ENCODE measurements at places on chromosomes 3 and 15.

GRCh38 chr3:126746395-126747177 lies 42.5 kb downstream of the CHCHD6 start:
- no peak for DNase-seq

GRCh38 chr15:62637574-62637897 lies 405.0 kb upstream of the TPM1 start:
- DNase-seq = no peak

GRCh38 chr3:149450281-149450680 lies 24.2 kb upstream of the TM4SF4 start:
- DNase-seq = no peak

DNA sequence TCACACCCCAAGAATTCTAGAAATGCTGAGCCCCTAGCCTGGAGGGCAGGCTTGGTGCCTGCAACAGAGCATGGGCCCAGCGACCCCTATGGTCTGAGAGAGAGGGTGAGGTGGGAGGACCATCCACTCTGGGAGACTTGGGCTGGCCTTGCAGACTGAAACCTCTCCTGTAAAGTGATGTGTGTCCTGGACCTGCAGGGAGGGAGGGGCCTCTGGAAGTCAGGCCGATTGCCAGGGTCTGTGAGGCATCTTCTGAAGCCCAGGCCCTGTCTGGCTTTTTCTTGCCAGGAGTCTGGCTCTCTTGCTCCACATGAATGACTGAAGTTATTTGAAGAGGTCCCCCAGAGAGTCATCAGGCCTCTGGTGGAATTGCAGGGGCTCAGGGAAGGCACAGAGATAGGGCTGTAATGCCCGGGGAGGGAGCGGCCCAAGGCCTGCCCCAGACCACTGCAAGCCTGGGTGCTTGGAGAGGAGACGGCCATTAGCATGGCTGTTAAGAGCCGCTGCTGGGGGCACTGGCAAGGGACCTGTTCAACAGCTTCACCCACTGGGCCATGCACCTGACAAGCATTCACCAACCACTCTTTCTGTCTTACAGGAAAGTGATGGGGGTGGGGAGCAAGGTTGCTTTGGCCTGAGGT lies 56.0 kb upstream of the CHRNA7 start:
- no peak for DNase-seq

DNA sequence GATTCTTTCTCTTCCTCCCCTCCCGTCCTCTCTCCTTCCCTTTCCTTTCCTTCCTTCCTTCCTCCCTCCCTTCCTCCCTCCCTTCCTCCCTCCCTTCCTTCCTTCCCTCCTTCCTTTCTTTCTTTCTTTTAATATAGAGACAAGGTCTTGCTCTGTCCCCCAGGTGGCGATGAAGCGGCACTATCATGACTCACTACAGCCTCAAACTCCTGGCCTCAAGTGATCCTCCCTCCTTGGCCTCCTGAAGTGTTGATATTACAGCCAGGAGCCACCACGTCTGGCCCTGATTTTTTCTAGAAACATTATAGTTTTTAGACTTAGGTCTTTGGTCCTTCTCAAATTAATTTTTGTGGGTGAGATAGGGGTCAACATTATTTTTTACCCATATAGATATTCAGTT lies 15.5 kb downstream of the GRM2 start:
- no peak for DNase-seq

- no peak for DNase-seq
These were observed 23.8 kb downstream of the SLC6A20 start for GRCh38 chr3:45772341-45773035.
